Caudate nucleus (tissue), 63 donors: ENCODE measurements at places on chromosomes 3 and 15.

GRCh38 chr15:62477929-62478328 is 312.8 kb upstream of the C2CD4B start:
- DNase-seq = no peak

GRCh38 chr15:35725353-35725752 is 179.4 kb upstream of the DPH6 start:
- no peak for DNase-seq

DNA sequence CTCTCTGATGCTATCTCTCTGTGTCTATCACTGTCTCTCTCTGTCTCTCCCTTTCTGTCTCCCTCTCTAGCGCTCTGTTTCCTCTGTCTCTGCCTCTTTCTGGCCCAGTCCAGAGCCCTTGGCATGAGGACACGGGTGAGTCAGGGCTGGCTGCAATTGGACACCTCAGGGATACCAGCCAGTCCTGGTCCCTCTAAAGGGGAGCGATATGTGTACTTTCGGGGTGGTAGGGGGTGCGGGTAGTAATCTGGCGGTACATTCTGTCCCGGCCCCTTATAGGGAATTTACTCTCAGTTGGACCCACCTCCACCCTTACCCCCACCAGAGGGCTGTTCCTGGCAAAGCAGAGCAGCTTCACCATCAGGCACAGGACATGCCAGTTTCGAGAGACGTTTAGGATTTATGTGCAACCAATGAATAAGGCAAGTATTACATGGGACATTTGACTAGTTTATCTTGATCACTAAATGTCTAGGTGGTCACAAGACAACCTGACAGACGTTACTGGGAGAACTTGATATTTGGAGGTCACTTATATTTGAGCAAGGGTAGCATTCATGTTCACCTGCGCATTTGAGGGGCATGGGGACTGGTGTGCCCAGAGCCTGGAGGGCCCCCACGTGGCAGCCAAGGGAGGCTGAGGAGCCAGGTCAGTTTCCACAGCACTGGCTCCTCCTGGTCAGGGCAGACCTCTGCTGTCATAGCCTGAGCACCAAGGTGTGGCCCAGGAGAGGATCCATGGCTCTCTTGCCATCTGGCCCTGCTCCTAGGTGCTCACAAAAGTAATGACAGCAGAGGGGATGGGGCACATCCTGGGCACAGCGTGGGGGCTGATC is 256.1 kb downstream of the PLCL2 start:
- no peak for DNase-seq

GRCh38 chr3:47846880-47847248 is 43.9 kb downstream of the DHX30 start:
- no peak for DNase-seq

DNA sequence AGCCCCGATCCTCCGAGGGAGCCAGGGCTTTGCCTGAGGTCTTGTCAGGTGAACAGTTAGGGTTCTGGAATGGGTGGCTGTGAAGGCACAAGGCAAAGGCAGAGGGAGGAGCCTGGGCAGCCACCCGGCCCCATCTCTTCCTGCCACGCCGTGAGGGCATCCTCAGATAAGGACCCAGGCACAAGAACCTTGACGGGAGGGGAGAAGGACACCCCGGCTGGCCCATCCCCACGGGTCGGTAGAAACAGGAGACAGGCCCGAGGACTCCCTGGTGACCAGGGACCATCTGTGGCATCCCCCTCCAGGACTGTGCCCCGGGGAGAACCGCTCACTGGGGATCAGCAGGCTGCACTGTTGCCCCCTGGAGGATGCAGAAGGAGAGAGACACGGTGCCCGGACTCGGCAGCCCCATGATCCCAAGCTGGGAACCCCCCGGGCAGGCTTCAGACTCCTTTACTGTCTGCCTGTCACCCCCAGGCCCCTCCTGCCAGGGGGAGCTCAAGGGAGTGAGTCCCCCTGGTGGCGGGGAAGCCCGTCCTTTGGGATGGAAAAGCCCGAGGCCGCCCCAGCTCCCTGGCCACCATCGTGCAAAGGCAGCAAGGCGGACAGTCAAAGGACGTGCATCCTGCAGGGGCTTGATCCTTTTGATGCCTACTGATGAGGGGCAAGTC is 12.3 kb upstream of the PCSK6 start:
- DNase-seq = no peak

GRCh38 chr3:168088106-168088720 is 7.5 kb downstream of the GOLIM4 start:
- DNase-seq = no peak

DNA sequence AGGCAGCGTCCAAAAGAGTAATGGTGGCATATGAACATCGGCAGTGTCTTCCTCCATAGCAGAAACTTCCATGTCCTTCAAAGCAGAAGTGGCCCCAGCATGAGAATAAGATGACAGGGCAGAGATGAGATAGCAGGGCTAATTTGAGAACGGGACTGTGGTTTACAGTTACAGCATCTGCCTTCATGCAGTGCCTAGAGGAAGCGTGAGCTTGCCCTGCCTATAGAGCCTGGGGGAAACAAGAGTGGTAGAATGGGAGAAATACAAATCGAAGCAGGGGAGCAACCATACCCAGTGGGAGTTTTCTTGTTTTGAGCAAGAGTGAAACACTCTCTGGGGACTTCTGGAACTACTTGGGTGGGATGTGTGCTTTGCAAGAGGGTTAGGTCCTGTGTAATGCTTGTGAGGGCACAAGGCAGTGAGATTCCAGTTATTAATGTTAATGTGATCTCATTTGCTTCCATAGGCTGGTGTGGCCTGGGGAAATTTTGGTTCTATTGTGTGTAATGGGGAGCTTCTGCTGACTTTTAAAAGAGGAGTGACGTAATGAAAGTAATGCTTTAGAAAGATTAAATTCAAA is 616.9 kb downstream of the ZIC1 start:
- DNase-seq = no peak
